ENCODE measurements at places on chromosomes 5 and 9. TPM values are rescaled to one million over a fixed set of nuclear protein-coding genes. Genes with fewer than 3 reads are reported as not detected.

DNA sequence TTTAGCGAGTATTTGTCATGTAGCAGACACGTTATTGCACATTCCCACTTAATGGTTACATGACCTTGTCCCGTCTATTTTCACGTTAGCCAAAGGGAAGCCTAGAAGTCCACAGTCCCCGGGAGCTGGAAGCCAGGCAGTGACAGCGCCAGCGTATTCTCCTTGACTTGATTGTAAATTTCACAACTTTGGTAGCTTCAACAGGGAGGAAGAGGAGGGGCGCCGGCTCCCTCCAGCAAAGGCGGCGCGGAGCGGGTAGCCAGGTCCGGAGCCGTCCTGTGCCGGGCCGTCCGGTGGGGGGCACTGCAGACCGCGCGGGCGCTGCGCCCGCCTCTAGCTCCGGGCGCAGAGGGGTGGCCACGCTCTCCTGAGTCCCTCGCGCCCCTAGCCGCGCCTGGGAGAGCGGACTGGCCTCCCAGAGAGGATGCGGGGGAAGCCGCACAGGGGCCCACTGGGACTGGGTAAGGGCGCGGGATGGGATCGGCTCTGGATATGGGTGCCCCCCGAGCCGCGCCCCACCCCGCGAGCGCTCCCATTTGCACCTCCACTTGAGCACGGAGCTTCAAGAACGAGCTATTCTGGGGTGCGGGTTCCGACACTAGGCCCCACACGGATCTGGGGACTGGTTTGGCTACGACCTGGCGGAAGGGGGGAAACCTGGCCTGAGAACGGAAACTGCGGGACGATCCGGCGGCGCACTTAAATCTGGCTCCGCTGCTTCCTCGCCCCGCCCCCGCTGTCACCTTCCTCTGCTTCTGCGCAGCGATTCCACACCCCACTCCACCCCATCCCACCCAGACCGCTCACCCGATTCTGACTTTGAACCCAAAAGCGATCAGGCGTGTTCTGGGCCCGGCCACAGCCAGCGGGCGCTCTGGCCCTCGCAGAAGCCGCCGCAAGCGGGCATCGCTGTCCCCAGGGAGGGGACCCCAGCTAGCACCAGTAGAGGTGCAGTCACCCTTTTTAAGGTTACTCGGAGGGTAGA lies 23.8 kb downstream of the KLF4 start:
- DNase-seq = peak; percentile 73

- no peak for DNase-seq
These were observed 120.5 kb downstream of the ADAMTS2 start for GRCh38 chr5:179224741-179225140.

- no peak for DNase-seq
These were observed 110.1 kb upstream of the LPAR1 start for GRCh38 chr9:111148052-111149017.

Gene LHX2
- total RNA-seq = not detected

- DNase-seq = no peak
These were observed 153.5 kb downstream of the RAPGEF6 start for GRCh38 chr5:131481569-131481968.

Gene SLC34A3
- not detected for total RNA-seq

Gene IL13
- not detected for total RNA-seq

GRCh38 chr5:163963881-163964280 lies 458.5 kb downstream of the MAT2B start:
- DNase-seq = no peak

GRCh38 chr5:173352366-173353349 lies 24.4 kb upstream of the STC2 start:
- no peak for DNase-seq

GRCh38 chr9:2623288-2624050 lies 1.9 kb downstream of the VLDLR start:
- peak; percentile 39 for DNase-seq

Data from lung microvascular endothelial cell (primary cell).